ENCODE measurements at places on chromosomes 16 and 17.

DNA sequence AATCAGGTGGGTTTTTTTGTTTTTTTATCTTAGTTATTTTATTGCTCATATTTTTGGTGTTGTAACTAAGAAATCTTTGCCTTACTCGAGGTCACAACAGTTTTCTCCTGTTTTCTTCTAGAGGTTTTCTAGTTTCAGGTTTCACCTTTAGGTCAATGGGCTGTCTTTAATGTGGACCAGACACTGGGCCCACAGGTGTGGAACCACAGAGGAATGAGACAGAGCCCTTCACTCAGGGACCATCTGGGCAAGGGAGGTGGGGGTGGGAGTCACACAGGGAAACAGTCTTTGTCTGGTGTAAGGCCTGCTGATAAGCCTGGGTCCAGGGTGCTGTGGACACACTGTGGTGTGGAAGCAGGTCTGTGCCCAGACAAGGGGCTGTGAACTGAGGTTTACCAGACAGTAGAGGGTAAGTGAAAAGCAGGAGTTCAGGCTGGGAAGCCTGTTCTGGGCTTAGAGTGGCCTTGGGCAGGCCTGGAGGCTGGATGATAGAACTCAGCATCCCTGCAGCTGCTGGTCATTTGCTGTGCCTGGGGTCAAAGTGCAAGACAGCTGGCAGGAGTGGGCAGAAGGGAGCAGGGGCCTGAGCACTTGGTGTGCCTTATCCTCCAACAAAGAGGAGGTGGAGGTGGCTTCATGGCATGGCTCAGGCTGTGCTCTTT lies 75.6 kb downstream of the SPECC1 start:
- DNase-seq: no peak

GRCh38 chr16:65044873-65045272 lies 77.0 kb downstream of the CDH11 start:
- DNase-seq: no peak

- DNase-seq: no peak
These were observed 8.0 kb downstream of the ALOX12B start for GRCh38 chr17:8079291-8080207.

DNA sequence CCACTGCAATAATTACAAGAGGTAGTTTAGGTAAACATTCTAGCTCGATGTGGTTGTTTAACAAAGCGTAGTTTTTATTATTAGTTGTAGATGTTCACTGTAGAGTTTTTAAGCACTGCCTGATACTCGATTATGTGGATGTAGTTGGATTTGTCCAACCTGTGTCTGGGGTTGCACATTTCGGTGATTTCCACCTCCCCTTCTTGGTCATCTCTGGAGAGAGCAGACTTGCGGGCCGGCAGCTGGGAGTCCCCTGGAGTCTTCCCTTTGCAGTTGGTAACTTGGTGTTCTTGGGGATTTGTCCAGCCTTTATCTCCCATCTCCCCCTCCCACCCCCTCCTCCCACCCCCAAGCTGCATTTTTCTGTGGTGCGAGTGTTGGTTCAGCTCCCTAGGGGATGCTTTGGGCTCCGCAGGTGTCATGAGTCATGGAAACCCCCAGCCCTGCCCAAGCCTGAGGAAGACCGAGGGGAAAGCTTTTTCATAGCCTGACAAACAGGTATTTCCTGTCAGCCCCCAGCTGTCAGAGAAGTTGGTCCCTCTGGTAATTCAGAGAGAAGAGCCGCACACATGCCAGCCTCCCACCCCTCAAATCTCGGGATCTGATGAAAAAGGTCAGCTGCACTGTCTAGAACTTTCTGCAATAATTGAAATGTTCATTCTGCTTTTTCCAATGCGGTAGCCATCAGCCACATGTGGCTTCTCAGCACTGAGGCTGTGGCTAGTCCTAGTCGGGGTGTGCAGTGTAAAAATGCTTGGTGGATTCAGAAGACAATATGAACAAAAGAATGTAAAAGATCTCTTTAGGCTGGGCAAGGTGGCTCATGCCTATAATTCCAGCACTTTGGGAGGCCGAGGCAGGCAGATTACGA lies 50.3 kb downstream of the KSR1 start:
- DNase-seq: no peak

GRCh38 chr17:38719943-38720641 lies 10.0 kb upstream of the CISD3 start:
- DNase-seq: no peak

DNA sequence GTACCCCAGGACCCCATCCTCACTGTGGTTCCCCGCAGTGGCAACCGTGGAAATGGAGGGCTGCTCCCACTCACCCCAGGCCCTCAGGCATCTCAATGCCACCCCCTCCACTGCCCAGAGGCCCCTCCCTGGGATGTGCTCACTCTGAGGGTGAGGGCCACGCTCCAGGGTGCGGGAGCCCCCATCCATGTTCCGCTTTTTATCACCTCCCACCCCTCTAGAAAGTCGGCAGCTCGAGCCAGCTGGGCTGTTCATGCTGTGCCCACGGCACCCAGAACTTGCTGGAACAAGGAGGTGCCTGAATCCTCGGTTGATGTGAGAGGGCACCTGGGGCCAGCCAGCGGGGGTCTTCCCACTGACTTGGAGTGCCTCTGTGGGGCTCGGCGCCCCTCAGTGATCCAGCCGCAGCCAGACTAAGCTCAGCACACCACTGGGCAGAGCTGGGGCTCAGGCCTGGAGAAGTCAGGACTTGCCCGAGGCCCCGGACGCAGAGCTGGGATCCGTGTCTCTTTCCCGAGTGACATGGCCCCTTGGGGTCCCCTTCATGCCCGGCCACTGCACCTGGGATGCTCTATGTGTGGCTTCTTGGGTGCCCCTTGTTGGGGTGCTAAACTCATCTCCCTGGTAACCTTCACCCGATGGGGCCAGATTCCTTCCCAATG lies 143.1 kb upstream of the GSE1 start:
- DNase-seq: no peak

GRCh38 chr16:1907226-1907860 lies 10.9 kb downstream of the HS3ST6 start:
- no peak for DNase-seq

GRCh38 chr17:48578616-48579470 lies 693 bp upstream of the HOXB4 start:
- DNase-seq: no peak

GRCh38 chr17:67151717-67152116 lies 93.3 kb downstream of the HELZ start:
- DNase-seq: no peak

DNA sequence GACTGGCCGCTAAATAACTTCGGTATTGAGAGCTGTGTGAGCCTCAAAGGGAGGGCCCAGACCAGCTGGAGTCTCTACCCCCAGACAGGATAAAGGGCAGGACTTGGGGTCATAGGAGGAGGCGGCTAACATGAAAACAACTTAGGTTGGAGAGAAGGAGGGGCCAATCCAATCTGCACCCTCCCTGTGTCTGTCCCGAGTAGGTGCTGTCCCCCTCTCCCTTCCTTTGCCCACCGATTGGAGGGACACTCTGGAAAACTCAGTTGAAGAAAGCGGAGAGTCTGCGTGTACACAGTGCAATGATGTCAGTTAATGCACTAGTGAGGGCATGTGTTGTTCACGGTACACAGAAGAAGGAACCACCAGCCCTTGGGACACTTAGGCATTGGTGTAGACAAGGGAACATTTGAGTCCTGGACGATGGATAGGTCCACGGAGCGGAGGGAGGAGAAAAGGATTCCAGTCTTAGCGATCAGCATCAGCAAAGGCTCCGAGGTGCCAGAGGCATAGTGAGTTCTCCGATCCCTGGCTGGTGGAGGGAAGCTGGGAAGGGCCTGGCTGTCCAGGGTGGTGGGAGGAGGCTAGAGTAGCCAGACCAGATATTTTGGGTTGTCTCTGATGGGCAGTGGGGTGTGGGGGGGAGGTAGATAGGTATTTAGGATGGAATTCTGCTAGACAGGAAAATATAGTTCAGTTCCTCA lies 761 bp downstream of the NOL3 start:
- no peak for DNase-seq

- no peak for DNase-seq
These were observed 179.4 kb upstream of the IRX6 start for GRCh38 chr16:55144651-55145050.

GRCh38 chr17:2070241-2071023 lies 15.5 kb downstream of the HIC1 start:
- DNase-seq: no peak

GRCh38 chr16:3734758-3735221 lies 17.5 kb upstream of the TRAP1 start:
- DNase-seq: no peak

DNA sequence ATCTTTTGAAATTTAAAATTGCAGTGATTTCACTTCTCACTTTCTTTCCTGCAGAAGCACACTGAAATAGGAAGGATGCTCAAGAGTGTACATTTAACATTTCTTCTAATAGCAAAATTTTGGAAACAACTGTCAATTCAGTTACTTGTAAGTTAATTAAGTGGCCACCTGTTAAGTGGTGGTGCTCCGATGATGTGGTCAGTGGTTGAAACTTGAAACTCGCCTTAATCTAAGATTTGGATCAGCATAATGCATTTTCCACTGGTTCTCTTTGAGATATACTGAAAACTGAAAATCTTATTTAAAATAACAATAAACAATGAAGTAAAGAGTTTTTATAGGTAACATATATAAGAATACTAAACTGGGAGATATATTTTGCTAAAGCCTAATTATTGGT lies 7.0 kb upstream of the MYH8 start:
- DNase-seq: no peak

DNA sequence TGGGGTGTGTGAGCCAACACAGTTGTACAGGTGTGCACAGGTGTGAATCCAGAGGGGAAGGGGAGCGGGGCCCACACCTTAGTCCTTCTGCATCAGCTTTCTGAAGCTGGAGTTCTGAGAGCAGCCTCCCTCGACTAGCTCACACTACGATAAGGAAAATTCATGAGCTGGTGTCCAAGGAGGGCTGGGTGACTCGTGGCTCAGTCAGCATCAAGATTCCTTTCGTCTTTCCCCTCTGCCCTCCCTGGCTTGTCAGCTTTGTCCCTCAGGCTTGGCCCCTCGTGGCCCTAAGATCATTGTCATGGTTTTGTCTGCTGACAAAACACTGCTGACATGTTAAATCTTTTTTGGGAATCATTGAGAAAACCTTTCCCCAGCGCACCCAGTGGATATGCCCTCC lies 47.5 kb downstream of the OR1D5 start:
- DNase-seq: no peak

DNA sequence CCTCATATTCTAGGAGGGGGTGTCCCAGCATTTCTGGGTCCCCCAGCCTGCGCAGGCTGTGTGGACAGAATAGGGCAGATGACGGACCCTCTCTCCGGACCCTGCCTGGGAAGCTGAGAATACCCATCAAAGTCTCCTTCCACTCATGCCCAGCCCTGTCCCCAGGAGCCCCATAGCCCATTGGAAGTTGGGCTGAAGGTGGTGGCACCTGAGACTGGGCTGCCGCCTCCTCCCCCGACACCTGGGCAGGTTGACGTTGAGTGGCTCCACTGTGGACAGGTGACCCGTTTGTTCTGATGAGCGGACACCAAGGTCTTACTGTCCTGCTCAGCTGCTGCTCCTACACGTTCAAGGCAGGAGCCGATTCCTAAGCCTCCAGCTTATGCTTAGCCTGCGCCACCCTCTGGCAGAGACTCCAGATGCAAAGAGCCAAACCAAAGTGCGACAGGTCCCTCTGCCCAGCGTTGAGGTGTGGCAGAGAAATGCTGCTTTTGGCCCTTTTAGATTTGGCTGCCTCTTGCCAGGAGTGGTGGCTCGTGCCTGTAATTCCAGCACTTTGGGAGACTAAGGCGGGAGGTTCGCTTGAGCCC lies 11.6 kb downstream of the STH start:
- no peak for DNase-seq

DNA sequence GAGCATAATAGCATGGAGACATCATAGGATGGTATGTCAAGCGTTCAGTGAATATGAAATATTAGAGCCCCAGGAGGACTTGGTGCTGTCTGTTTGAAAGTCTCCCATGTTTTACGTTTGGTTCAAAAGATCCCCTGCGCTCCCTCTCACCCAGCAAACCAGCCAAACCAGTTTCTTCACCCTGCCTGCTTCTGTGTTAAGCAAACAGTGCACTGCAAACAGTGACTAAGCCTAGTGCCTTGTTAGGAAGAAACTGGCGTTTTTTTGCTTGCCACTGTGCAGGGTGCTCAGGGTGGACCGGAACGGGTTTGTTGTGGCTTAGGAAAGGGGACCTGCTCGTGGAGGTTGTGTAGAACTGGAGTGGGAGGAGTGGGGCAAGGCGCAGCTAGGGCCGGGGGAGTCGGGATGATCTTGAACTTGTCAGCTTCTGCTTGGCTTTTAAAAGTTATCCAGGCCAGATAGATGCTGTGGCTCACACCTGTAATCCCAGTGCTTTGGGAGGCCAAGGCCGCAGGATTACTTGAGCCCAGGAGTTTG lies 7.7 kb downstream of the CDH1 start:
- no peak for DNase-seq

GRCh38 chr16:52035436-52035835 lies 511.5 kb downstream of the TOX3 start:
- DNase-seq: no peak

DNA sequence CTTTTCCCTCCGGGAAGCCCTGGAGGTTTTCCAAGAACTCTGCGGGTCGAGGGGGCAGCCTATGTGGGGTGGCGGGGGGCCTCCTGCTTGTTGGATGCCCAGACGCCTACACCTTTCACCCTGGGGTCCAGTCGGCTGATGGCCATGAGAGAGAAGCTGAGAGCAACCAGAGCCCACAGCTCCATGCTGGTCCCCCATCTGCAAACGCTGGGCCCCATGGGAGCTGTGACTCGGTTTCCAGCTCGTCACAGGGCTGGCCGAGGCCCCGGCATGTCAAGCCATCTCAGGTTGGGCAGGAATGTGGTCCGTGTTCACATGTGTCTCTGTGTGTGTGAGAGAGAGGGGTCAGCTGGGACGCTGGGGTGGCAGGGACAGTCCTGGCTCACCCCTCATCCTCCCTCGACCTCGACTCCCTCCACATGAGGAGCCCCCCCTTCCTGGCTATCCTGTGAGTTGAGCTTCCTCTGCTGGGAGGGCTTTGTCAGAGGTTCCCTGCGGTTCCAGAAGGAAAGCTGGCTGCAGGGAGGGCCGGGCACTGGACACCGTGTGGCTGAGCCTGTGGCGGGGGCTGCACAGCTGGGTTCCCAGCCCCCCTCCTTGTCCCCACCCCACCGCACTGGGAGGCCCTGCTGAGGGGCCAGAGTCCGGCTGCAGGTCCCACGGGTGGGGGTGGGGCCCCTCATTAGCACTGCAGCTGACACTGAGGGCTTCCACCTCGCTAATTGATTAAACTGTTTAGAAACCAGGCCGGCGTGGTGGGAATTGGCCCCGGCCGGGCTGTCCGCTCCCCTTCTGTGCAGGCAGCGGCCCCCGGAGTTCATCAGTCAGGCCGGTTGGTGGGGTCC lies 19.1 kb downstream of the METRNL start:
- no peak for DNase-seq

- no peak for DNase-seq
These were observed 323.8 kb upstream of the ZFHX3 start for GRCh38 chr16:73371584-73372319.

GRCh38 chr17:8345951-8346665 lies 6.5 kb downstream of the ODF4 start:
- no peak for DNase-seq

- DNase-seq: no peak
These were observed 3.3 kb upstream of the VAC14 start for GRCh38 chr16:70804153-70804733.

DNA sequence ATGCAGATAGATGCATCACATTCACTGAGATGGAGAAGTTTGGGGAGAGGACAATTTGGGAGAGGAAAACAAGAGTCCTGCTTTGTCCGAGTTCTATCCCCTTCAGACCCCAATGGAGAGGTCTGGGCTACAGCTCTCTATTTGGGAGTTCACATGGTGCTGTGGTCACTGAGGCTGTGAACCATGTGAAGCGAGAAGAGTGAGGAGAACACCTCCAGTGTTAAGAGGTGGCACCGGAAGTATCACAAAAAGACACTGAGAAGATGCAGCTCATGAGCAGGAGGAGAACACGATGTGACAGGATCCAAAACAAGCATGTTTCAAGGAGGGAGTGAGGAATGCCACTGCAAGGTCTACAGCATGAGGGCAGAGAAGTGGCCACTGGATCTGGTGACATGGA lies 39.7 kb downstream of the PIK3R5 start:
- no peak for DNase-seq
